Motor neuron (in vitro differentiated cells): ENCODE measurements at places on chromosomes 7 and 10.
A peak's percentile ranks its signal among the peaks of the same experiment; 100 is the strongest.

GRCh38 chr7:105060437-105060836, 46.4 kb downstream of the KMT2E start:
- ATAC-seq: no peak

DNA sequence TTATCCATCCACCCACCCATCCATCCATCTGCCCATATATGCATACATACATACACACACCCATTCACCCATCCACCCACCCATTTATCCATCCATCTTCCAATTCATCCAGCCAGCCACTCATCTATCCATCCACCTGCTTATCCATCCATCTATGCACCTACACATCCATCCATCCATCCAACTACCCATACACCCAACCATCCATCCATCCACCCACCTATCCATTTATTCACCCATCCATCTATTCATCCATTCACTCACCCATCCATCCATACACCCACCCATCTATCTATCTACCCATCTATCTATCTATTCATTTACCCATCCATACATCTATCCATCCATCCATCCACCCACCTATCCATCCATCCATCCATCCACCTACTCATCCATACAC, 17.3 kb downstream of the TMEM72 start:
- no peak for ATAC-seq

DNA sequence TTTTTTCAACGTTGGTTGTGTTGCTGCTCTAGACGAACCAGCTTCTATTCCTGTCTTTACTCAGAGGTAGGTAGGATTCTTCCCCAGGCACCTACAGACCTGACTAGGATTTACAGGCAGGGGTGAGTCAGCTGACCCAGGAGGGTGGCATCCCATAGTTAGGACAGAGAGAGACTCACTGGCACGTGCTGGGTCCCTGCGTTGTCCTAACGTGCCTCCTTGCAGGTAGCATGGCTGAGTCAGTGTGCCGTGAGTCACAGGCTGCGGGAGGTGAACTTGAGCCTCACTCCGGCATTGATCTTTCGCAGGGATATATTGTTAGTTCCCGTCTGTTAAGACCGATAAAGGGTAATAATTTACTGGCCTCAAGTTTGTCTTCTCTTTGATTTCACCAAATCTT, 96.5 kb downstream of the PFKFB3 start:
- ATAC-seq: no peak

- no peak for ATAC-seq
Observed at GRCh38 chr10:72834183-72834825, 59.2 kb upstream of the OIT3 start.

DNA sequence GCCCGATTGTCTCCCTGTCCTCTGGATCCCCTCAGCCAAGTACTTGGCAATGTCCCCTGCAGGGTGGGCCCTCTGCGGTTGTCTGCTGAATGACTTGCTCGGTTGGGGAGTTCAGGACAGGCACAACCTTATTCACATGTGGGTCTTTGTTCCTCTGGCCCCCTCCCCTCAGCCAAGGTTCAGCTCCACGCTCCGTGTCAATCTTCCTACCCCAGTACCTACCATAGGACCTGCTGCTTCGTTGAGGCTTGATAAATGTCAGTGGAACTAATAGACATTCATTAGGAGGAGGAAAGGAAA, 7.1 kb downstream of the CPA5 start:
- no peak for ATAC-seq

GRCh38 chr10:117499248-117500105, 43.1 kb upstream of the EMX2 start:
- ATAC-seq: no peak

DNA sequence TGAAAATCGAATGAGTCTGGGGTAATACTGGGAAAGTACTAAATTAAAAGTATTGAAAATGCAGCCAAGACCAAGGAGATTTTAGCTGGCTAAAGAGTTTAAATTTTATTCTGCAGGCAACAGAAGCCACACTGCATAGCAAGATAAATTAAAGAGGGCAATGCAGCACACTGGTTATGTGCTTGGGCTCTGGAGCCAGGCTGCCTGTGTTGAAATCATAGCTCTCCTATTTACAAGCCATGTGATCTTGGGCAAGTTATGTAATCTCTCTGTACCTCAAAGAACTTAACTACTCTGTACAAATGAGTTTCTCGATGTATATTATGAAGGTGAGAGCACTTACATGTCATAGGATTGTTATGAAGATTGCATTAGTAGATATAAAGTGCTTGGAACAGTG, 9.9 kb downstream of the SLC25A13 start:
- ATAC-seq: no peak

GRCh38 chr7:55105952-55106351, 87.1 kb downstream of the EGFR start:
- ATAC-seq: no peak

DNA sequence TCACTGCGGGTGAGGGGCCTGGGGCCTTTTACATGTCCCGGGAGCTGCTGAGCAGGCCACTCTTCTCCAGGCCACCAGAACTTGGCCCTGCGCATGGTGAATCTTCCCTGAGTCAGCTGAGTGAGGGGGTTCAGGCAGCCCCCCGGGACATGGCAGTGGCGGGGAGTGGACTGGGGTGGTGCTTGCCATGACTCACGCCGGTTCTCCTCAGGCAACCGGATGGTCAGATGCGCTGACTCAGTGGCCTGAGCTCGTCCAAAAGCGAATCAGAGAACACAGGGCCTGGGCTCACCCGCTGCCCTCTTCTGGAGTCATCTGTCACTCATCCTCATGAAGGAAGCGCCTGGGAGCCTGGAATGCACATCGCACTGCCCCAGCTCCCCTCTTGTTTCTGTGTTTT, 33.5 kb downstream of the HTRA1 start:
- ATAC-seq: no peak

- peak; percentile 2 for ATAC-seq
Observed at GRCh38 chr10:132141526-132142395, 45.0 kb upstream of the DPYSL4 start.

DNA sequence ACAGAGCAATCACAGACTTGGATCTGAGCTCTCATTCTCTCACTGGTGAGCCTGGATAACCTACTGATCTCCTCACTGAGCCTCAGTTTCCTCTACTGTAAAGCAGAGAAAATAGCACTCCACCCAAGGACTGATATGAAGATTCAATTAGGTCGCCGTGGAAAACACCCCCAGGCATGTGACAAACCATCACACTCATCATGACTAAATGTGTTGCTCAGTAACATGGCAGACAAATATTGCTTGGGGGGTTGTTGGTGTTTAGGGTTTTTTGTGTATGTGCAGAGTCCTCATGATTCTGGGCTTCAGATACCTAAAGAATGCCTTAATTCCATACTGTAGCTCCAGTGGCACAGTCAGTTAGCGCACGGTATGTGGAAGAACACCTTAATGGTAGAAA, 122.1 kb upstream of the TCF7L2 start:
- ATAC-seq: no peak

DNA sequence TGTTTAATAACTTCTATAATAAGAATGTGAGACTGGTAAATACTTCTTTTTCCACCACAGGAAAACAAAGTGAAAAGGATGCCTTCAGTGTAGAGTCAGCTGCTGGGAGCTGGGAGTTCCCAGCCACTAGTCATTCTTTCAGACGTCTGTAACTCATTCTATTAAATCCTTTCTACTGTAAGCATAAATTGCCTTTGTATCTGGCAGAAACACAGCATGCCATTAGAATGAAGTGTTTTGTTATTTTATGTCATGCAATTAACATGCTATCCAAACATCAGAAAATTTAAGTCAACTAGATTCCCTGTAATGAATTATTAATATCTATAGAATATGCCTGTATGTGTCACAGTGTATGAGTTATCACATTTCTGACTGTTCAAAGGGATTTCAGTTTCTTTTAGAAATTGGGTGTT, 14.3 kb downstream of the BPGM start:
- ATAC-seq: no peak

GRCh38 chr10:126256864-126257263, 131.4 kb downstream of the ADAM12 start:
- no peak for ATAC-seq

- peak; percentile 92 for ATAC-seq
Observed at GRCh38 chr10:95273393-95274312, 17.1 kb downstream of the PDLIM1 start.

GRCh38 chr7:26046150-26046549, 105.8 kb upstream of the NFE2L3 start:
- ATAC-seq: no peak

DNA sequence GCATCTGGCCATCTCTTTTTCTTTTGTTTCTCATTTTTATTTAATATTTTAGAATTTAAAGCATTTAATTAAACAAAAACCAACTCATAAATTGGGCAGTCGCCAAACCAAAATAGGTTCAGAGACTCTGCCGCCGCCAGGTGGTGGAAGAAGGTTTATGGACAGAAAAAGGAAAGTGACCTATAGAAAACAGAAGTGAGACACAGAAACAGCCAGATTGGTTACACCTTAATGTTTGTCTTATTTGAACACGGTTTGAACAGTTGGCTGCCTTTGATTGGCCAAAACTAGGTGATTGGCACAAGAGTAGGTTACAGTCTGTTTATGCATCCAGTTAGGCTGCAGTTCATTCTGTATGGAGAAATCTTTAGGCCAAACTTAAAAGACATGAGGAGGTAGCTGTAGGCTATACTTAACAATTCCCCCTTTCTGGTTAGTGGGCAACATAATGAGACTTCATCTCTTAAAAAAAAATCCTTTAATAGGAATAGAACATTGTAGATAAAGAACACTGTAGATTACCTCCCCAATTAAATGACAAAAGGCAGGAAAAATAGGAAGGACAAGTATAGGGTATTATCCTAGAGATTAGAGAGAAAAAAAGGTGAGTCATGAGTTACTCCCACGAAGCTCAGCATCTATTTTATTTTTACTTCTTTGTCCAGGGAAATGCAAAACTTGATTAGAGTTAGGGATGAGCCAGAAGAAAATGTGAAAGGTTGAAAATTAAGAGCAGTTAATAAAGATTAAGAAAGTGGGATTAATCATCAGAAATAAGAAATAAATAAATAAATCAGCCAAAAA, 23.9 kb upstream of the CYCS start:
- no peak for ATAC-seq

DNA sequence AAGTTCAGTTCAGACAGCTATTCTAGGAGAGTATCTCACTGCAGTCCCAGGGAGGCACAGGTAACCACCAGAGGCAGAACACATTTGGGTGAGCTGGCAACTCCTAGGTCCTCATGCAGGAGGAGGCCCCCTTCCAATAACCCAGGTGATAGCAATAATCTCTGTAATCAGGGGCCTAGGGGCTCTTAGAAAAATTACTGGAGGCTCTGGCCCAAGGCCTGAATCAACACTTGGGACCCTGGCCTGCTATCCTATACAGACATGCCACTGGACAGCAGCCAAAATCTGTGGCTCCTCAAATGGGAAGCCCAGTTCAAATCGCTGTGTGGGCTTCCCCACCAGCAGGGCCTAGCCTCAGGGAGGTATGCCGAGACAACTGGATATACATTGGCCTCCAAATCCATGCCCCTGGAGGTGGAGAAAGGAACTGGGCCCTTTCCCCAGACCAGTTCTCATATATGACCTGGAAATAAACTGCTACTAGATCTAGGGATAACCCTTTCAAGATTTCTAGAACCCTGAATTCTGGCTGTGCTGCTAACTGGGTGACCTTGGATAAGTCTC, 1.6 kb downstream of the AVPI1 start:
- no peak for ATAC-seq

- ATAC-seq: no peak
Observed at GRCh38 chr10:92432596-92432995, 141.3 kb downstream of the IDE start.

DNA sequence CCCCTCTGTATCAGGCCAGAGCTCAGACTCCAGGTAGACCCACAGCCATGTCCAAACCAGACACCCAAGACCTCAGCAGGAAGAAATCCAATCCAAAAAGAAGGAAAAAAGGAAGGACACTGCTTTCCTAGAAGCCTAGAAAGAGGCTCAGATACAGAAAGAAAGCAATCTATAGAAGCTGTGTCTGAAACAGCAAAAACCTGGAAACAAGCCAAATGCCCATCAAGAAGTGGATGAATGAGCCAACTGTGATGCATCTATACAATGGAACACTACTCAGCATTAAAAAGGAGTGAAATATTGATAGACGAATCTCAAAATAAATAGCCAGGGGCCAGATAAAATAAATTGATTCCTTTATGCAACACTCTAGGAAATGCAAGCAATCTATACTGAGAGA, 31.6 kb downstream of the GRB10 start:
- ATAC-seq: no peak

GRCh38 chr10:22630234-22631174, 83.9 kb downstream of the PIP4K2A start:
- ATAC-seq: peak; percentile 67

GRCh38 chr10:62614389-62615157, 189.9 kb upstream of the ADO start:
- ATAC-seq: no peak

- no peak for ATAC-seq
Observed at GRCh38 chr7:104497379-104497967, 169.1 kb downstream of the LHFPL3 start.

DNA sequence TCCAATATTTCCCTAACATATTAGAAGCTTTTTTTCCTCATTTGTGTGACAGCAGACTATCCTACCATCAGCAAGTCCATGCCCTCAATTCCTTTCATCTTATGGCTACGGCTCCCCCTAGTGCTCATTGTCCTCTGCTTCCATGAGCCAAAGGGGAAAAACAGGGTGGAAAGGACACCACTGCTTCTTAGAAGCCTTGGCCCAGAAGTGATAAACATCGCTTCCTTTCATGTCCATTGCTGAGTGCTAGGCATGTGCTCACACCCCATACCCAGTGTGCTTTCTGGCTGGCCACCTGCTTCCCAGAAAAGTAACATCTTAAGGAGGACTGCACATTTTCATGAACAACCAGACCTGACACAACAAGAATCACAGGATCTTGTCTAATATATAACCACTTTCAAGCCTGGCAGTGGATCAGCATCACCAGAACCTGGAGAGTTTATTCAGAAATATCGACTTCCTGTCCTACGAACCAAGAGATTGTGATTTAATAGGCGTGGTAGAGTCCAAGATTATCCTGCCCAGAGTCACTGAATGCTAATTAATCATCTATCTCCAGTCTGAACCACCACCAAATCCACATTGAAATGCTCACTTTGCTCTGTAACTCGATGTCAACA, 650.5 kb upstream of the SORCS1 start:
- ATAC-seq: peak; percentile 68

- no peak for ATAC-seq
Observed at GRCh38 chr10:930625-931325, 730 bp downstream of the LARP4B start.
